Fibroblast of the aortic adventitia (primary cell): ENCODE measurements at places on chromosomes 5 and 9.

GRCh38 chr5:60568646-60569045 lies 131.3 kb downstream of the DEPDC1B start:
- DNase-seq = no peak

GRCh38 chr5:177194268-177194667 lies 60.7 kb downstream of the NSD1 start:
- DNase-seq = peak; percentile 96

DNA sequence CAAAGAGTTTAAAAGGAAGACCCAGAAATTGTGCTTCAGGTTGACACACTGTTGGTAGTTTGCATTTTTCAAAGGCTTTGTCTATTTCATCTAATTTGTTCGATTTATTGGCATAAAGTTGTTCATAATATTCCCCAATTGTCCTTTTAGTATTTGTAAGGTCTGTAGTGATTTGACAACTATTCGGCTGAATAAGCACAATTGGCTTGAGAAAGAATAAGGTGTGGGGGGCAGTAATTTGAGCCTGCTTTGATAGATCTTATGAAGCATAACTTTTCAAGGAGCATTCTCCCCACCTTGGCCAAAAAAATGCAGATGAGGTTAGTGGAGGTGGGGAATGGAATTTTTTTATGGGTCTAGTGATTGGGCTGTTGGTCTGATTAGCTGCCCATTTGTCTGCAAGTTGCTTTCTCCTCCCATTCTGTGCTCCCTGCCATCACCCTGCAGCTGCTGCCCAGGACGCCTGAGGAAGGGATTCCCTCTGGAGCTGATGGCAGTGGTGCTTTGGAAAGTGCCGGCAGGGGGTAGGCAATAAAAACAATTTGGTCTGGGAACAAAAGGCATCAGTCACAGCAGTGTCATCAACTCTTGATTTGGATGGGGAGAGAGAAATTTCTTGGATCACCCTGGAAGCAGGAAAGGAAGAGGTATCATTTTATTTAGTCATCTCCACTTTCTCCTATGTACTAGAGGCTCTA lies 26.6 kb downstream of the WNT8A start:
- no peak for DNase-seq

DNA sequence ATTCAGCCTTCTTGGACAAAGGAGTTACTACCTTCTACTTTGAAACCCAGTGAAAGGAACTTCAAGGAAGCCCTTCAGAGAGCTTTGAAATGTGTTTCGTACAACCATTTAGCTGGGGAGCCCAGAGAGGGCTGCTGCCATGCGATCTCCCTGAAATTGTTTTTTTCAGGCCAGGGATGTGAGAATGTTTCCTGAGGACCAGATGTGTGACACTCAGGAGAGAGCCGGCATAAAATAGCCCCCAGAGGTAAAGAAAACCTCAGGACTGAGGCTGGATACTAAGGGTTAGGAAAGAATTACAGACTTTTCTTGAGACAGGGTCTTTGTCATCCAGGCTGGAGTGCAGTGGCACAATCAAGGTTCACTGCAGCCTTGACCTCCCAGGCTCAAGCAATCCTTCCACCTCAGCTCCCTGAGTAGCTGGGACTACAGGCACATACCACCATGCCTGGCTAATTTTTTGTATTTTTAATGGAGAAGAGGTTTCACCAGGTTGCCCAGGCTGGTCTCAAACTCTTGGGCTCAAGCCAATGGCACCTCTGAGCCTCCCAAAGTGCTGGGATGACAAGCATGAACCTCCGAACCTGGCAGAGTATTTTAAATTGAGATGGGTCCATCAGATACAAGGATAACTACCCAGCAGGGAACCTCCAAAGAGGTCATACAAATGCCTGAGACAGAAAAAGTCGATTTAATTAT lies 8.4 kb downstream of the RPL37 start:
- DNase-seq = no peak

DNA sequence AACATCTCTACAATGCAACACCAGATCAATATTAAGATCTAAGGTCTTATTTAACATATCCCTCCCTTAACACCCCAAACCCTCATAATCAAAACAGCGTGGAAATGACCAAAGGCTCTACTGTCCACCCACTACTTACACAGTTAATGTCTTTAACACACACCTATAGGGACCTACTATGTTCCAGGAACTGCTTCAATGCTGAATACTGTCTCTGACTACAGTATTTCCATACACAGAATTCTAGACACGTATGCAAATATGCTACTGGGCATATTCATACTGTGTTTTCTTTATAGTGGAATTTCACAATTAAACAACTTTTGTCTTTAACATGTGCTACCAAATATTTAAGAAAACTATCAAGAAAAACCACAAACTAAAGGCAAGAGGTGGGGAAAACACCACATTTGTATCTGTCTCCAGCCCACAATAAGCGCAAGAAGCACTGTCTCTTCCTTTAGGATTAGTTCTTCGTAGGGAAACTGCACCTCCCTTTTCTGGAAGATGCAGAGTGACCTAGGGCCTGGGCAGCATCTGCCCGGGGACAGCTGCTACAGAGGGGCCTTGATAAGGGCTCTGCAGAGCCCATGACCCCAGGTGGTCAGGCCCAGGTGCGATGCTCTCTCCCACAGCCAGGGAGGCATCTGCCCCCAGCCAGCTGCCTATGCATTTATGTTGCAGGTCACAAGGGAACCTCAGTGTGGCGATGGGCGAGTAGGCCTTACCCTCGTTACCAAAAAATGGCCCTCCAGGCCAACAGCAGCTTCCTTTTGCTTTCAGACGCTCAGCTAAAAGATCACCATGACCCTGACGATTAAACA lies 55.2 kb downstream of the PSMB7 start:
- no peak for DNase-seq

DNA sequence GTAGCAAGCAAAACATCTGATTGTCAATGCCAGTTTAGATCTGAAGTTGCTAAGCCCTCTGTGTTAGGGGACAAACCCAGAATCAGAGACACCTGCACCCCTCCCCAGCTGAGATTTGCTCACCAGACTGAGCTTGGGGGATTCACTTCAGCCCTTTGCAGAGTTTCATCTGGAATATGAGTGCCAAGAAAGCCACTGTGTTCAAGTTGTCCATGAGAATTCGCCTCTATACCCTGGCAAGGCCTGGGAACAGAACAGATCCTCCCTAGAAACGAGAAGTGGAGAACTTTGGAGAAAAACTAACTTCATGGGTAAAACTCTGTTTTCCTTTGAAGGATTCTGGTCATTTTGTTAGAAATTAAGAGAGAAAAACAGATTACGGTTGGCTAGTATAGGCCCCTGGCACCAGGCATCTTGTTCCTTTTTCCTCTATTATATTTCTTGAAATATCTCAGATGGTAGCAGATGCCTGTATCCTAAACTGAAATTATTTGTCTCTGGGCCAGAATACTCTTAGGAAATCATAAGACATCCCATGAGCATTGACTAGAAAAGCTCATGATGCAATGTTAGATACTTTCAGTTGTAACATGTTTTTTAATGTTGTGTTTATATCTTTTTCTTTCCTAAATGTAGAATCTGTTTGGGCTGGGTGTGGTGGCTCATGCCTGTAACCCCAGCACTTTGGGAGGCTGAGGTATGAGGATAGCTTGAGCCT lies 64.4 kb downstream of the SNX18 start:
- peak; percentile 86 for DNase-seq

DNA sequence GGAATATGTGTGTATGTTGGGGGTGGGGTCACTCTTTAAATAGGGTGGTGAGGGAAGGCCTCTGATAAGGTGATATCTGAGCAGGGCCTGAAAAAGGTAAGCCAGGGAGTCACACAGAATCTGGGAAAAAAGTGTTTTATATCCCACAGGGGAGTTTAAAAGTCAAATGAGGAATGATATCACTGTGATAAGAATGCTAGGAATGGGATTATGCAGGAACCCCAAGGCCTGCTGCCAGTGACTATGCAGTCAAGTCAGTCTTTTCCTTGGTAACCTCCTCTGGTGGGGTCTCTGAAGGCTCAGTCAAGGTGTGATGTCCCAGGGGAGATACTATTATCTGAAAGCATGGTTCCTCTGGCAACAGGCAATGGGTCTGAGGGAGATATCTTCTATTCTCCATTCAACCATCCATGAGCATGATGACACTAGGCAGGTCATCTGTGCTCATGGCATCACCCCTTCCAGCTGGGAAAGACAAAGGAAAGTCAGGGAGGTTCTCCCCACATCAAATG lies 53.5 kb downstream of the GRIA1 start:
- no peak for DNase-seq

- no peak for DNase-seq
Measured at GRCh38 chr9:71693607-71694006, 74.7 kb downstream of the CEMIP2 start.

DNA sequence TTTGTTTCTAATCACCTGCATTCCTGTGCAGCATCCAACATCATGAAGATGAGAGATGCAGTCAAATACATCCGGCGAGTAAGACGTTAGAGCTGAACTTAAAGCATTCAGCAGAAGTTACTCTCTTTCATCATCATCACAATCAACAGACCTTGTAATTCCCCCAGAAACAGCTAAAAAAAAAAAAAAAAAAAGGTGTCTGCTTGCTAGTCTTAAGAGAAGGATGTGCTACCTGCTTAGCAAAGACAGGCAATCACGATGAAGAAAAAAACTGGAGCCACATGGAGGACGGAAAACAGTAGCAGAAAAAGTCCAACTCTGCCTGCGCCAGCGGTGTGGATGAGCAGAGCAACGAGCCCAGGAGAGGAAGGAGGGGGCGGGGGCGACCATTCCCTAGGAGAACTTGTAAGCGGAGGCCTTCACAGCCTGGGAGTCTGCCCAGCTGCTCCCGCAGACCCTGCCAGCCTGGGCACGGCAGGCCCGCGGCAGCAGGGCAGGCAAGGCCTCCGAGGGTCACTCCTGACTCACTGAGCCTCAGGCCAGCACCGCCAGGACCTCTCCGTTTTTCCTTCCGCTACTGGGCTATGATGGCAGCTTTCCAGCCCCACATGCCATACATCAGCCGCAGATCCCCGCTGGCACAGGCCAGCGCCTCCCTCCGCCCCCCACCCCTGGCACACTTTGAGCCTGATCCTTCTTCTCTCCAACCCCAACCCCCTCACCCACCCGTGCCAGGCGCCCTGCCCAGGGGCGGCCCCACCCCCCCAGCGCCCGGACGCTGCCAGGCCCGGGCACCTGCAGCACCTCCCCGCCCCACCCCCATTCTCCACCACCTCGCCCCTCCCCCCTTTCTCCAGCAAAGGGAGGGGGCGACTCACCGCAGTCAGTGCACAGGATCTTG lies 1.4 kb downstream of the NRG2 start:
- peak; percentile 48 for DNase-seq

GRCh38 chr5:149448431-149448830 lies 69.3 kb upstream of the IL17B start:
- no peak for DNase-seq

DNA sequence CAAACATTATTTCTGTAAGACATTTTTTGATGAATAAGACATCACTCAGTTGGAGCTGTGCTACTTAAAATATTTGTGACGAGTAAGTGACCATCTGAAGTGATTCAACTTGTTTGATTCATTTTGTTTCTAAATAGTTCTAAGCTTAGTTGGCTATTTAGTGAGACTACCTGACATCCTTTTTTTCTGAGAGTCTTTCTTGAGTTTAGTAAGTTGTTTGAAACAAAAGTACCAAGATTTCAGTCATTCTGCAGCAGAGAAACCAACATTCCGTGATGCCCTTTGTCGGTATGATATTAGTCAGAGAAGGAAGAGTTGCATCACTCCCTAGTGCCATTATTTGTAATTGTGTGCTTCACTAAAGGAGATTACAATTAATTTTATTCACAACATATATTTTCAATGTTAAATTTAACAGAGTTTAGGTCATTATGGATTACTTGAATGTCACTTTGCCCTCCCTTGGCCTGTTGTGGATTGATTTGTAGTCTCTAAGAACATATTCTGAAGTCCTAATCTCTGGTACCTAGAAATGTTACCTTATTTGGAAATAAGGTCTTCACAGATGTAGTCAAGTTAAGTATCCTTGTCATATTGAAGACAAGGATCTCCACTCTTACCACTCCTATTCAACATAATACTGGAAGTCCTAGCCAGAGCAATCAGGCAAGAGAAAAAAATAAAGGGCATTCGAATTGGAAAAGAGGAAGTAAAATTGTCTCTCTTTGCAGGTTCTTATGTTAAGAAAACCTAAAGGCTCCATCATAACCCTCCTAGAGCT lies 212.2 kb downstream of the PCSK1 start:
- DNase-seq = peak; percentile 79

DNA sequence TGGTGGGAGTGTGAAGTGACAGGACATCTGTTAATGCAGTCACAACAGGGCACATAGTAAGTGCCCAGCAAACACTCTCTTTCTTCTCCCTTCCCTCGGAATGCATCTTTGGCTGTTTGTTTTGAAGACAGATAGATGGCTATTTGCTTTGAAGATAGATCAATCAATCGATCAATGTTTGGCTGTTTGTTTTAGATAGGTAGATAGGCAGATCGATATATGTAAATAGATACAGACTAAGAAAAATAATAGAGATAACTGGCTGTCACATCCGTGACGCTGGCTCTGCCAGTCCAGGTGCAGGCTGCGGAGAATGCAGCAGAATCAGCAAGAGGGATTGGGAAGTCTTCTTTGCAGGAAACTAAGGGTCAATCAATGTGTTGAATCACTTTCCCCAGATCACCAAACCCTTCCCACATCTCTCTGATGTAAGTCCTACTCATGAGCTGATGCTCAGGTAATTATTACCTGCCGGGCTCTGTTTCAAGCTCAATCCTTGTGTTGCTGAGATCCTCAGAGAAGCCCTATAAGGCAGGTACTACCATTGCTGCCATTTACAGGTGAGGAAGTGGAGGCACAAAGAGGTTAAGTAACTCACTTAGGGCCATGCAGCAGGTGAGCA lies 60.8 kb downstream of the ERGIC1 start:
- no peak for DNase-seq

- no peak for DNase-seq
Measured at GRCh38 chr9:137224830-137225694, at the start of gene CYSRT1. Gene CYSRT1, plus strand, starts transcription at chr9:137225174. Its CDS starts 448 bp downstream, at chr9:137225622.

- no peak for DNase-seq
Measured at GRCh38 chr5:146071171-146071570, 34.2 kb downstream of the PLAC8L1 start.

- peak; percentile 62 for DNase-seq
Measured at GRCh38 chr9:132169672-132170392, 8.0 kb downstream of the NTNG2 start.

GRCh38 chr5:102760815-102761214 lies 5.7 kb downstream of the PAM start:
- peak; percentile 50 for DNase-seq

DNA sequence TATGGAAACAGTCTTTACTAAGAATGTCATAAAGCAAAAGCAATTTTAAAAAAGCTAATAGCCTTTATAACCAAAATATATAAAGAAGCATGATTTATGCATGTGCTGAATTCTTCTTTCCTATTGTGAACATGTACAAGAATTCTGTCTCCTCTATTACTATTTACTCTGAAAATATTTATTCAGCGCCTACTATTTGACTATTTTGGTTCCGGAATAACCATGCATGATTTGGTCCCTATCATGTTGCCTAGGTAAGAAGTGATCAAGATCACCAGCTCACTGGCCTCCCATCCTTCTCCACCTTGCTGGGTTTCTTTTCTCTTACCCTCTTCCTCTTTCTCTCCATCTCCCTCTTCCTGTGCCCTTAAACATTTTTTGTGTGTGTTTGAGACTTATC lies 443.8 kb downstream of the SH3GL2 start:
- no peak for DNase-seq

- DNase-seq = no peak
Measured at GRCh38 chr5:9201011-9201410, 344.9 kb downstream of the SEMA5A start.
